ELR (cell line): ENCODE measurements at places on chromosomes 6 and 20.

- DNase-seq, result no peak
These were observed 469.3 kb upstream of the MAN1A1 start for GRCh38 chr6:119818876-119819275.

DNA sequence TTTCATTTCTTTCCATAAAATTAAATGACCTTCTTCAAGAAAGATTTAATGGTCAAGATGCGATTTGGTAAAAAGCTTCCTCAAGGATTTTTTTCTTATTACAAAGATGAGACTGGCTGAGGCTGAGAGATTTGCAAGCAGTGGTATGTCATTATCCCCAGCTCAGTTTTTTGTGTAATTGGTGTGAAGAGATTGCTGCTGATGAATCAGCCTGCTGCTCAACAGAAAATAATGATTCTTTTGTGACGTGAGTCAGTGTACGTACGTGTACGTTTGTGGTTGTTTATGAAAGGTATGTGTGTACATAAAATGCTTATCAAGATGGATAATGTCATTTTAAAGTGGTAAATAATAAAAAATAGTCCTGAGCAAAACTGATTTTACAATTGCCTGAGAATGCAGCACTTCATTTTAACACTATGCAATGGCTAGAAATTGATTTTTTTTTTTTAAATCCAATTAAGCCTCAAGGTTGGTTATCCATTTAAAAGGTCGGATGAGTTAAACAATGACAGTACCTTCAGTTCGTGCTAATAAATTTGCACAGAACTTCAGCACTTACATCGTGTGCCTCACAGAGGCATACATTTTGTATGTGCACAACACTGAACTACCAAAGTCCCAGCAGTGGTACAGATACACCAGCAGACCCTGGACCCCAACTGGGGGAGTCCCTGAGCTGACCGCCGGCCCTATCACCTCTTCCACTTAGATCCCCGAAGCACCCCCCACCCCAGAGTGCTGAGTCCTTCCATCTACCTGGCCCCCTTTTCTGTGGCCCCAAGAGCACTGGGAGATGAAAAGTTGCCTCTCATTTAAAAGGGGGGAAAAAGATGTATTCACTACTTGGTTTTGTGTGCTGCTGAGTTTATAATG is 9.7 kb upstream of the NPEPL1 start:
- DNase-seq, result peak; percentile 87

GRCh38 chr20:3663031-3663701 is at the start of gene GFRA4:
Gene GFRA4, minus strand, starts transcription at chr20:3663399. Its CDS starts 0 bp downstream, at chr20:3663399.
- DNase-seq, result no peak

- DNase-seq, result no peak
These were observed 17.5 kb upstream of the SPO11 start for GRCh38 chr20:57312138-57312537.

DNA sequence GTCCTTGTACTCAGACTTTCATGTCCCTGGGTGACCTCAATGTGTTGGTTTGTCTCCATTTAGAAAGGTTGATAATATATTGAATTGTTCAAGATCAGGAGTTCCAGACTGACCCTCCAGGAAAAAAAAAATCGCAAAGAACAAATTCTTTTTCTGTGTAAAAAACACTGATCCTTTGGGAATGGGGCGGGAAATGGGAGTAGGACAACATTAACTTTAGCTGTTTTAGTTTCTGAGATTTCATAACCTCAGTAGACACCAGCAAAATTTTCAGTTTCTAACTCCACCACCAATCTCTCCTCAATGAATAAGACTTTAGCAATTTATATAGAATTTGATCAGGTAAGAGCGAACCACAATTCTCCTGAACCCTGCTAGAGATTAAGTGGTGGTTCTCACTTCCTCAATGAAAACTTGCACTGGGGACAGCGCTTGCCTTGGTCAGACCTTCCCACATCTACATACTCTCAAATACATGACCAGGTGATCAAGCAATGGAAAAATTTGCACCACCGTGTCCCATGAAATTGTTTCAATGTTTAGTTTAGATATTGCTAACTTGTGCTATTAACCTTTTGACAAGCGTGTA is 231.2 kb upstream of the PLN start:
- DNase-seq, result no peak

DNA sequence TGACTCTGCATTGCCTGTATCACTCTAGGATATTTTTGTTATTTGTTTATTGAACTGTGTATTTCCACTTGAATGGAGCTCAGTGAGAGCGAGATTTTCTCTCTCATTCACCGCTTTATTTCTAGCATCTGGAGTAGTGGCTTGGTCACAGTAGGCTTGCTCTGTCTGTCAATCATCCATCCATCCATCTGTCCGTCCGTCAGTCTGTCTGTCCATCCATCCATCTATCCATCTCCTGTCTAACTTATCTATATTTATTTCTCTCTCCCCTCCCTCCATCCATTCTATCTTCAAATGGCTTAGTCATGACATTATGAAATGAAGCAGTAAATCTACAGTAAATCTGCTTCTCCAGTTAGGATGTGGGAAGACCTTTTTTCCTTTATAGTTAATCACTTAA is 94.6 kb downstream of the TIAM2 start:
- DNase-seq, result no peak

DNA sequence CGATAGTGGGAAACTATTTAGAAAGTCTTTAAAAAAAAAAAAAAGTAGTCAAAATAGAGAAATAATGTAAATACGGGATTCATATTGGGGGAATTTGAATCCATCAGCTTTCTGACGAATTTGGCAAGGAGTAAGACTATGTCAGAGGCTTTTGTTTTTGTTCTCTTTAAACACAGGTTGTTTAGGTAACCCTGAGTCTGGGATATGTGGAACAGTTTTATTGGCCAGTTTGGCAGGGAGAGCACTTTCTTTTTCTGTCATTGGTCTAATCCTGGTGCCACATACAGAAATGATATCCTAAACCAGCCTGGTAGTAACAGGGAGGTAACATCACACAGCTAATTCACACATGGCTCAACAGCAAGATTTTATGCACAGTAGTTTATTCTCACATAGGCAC is 27.7 kb downstream of the HAO1 start:
- no peak for DNase-seq

DNA sequence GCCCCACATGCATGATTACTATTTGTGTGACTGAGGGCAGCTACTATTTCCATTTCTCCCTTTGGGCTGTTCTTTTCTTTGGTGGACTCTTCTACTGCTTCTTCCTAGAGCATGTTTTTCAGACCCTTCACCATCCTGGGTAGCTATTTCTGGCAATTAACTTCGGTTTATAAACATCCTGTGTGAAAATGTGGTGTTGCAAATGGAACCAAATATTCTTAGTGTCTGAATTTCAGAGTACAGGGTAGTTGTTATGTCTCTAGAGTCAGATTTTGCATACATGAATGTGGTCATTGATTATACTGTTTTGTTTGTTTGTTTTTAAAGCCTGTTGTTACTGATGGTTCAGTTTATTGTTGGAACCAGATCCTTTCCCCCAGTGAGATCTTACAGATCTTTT is 49.7 kb downstream of the PROKR2 start:
- DNase-seq, result no peak

DNA sequence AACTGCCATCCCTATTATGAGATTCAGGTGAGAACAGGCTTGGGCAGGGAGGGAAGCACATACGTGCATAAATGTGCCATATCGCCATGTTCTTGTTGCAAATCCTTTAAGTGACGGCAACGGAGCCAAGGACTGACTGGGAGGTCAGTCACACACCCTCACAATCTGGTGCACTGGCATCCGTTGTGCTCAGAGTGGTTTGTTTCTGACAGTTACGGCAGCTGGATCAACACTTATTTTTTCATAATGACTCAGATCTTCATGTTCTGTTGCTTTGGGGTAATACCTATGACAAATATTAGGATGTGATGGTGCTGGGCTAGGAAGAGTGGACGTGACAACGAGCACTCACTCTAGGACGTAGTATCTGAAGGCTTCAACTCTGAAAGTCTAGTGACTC is 56.2 kb upstream of the PREP start:
- DNase-seq, result peak; percentile 55

DNA sequence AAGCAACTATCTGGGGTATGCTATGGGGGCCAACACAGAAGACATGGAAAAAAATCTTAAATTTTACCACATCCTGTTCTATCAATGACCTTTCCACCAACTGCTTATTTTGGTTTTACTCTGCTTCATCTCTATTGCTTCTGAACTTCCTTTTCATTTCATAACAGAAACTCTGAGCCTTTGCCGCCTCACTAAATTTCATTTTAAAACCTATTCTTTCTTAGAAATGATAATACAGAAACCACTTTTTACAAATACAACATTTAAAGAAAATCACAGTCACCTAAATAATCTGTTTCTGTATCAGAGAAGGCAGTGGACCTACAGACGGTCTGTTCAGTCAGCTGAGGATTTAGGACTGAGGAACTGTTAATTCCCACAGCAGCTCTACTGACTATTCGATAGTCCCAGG is 117.5 kb downstream of the KCNQ5 start:
- DNase-seq, result no peak

- DNase-seq, result no peak
These were observed 132.6 kb downstream of the THBS2 start for GRCh38 chr6:169121013-169121412.

GRCh38 chr20:37749620-37750403 is 56.0 kb downstream of the CTNNBL1 start:
- DNase-seq, result no peak

DNA sequence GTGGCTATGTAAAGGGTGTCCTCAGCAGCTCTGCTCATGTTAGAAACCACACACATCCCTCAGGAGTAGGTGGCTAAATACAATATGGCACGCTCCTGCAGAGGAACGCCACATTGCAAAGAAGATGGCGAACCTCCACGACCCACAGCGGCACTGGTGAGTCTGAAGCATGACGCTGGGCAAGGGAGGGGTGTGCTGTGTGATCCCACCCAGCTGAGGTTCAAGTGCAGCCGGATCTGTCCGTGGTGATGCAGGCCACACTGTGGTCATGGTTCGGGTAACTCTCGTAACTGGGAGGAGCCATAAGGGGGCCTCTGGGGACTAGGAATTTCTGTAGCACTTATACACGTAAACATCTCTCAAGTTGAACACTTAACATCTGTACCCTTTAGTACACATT is 23.4 kb upstream of the APMAP start:
- DNase-seq, result no peak
